ENCODE measurements at places on chromosomes 5 and 9. TPM values are rescaled to one million over a fixed set of nuclear protein-coding genes. Genes with fewer than 3 reads are reported as not detected.

The CSF1R gene
- 0.41 TPM for total RNA-seq

The PCDH12 gene
- not detected for total RNA-seq

DNA sequence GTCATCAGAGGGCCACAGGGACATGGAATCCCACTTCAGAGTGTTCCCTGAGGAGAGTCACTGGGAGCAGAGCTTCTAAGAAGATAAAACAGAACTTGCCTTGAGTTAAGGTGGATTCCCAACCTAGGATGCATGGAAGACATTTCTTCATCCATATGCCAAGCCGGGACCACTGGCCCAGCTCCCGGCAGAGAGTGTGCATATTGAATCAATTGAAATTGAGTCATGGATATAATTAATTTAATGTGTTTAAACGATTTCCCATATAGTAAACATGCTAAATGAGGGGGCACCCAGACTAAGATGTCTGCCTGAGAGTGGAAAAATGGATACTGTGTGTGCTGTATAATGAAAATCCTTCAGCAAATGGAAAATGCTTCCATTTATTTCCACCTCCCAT is 194.4 kb upstream of the TBC1D2 start:
- DNase-seq: no peak

DNA sequence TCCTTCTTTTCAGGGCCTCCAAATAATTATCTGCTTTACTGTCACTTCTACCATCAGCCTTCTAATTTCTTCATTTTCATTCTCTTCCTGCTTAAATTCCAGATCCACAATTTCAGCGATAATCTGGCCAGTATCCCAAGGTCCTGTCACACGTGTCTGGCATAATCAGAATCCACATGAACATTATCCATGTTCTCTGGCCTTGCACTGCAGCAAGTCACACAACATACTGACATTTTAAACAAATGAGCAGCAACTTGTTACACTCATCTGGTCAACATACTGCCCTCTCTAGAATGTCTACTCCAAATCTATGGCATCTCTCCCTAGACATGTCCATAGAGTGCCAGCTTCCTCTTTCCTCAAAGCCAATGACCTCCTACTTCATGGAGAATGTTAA is 43.8 kb upstream of the RASEF start:
- no peak for DNase-seq

- no peak for DNase-seq
These were observed 63.8 kb upstream of the COL15A1 start for GRCh38 chr9:98879963-98880310.

All from kidney epithelial cell (primary cell).